ENCODE measurements at places on chromosomes 3 and 15.

DNA sequence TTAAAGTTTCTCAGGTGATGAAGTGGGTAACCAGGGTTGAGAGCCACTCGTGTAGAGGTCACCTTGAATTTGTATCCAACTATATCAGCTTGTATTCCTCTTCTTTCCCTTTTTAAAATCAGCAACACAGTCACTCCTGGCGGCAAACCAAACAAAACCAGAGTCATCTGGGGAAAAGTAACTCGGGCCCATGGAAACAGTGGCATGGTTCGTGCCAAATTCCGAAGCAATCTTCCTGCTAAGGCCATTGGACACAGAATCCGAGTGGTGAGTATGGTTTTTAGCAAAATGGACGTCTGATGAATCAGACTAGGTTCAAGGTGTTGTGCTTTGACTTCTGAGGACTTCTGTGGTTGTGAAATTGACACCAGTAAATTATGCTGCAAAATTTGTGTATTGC lies 3.9 kb downstream of the RPL35A start:
- DNase-seq, result no peak

DNA sequence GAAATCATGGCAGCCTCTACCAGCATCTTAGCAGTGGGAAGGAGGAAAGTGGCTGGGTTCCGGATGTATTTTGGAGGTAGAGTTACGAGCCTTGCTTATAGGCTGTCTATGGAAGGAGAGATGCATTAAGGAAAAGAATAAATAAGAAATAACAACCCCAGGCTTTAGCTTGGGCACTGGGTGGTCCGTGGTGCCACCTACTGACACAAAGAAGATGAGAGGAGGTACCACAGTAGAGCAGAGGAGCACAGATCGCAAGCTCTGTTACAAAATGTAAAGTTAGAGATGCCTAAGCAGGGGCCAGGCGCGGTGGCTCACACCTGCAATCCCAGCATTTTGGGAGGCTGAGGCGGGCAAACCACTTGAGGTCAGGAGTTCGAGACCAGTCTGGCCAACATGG lies 74.8 kb downstream of the TMEM39A start:
- no peak for DNase-seq

DNA sequence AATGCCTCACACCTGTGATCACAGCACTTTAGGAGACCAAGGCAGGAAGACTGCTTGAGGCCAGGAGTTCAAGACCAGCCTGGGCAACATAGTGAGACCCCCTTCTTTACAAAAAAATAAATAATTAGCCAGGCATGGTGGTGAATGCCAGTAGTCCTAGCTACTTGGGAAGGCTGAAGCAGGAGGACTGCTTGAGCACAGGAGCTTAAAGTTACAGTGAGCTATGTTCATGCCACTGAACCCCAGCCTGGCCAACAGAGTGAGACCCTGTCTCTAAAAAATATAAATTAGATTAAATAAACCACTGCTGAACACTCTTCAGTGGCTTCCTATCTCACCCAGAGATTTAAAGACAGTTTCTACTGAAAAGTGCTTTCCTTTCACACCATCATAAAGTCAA lies 6.2 kb downstream of the IFT80 start:
- no peak for DNase-seq

DNA sequence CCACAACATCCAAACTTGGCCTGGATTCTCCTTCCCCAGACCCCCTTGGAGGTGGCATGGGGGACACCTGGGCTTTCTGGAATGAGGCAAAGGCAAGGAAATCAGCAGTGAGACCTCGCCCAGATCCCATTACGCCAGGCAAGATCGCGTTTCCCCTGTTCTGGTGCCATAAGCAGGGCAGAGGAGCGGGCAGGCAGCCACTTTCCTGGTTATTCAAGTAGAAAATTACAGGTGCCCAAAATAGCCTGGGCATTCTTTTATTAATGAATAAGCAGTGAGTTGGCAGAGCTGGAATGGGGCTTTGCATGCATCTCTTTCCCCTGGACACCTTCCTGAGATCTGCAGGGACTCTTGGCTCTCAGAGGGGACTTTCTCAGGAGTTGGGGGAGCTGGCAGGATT lies 31.5 kb upstream of the FAM107A start:
- DNase-seq, result no peak

DNA sequence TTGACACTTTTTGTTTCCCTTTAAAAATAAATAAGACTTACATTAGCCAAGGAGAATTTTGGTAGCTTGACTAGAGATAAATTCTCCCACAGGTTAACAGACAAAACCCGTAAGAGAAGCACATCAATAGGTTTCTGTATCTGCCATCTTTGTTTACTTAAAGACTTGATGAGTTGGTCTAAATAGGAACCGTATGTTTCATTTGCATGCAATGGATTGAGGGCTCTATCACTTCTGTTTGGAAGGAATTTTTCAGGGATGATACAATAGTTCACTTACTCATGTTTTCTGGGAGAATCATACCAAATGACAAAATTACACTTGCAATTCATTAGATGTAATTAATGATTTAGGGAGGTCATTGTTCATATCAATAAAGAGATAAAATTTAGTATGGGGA lies 631.5 kb upstream of the NR2F2 start:
- no peak for DNase-seq

DNA sequence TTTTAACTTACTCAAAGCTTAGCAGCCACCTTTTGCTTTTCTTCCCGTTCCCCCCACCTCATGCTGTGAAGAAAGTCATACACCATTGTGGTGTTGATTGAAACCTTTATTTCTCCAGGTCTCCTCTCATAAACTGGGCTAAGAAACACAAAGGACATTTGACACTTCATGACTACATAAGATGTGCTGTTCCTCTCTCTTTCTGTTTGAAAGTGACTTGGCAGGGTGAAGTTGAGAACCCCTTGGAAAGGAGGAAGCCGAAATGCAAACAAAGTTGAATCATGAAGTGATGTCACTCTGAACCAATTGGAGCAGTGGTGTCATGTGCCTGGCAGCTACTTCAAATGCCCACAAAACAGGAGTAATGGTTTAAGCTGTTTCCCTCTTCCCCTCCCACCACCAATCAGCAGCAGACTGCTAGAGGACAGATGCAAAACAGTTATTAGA lies 174.7 kb downstream of the IGF1R start:
- DNase-seq, result no peak

DNA sequence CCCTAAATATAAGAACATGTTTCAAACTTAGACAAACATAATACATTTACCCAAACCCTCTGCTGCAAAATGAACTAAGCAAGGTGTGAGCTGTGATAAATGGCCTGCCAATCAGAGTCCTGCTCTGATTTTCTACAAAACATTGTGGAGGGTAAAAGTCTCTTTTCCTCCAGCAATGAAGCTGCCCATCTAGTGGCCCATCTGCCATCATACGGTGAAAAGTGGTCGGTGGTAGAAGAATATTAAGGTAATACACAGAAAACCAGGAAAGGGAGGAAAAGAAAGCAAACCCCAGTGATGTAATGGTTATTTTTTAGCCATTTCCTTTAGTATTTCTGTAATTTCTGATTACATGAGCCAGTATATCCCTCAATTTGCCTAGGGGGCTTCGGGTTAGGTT lies 838.1 kb downstream of the TBL1XR1 start:
- no peak for DNase-seq

GRCh38 chr3:58168498-58168897 lies 42.3 kb downstream of the DNASE1L3 start:
- DNase-seq, result no peak

DNA sequence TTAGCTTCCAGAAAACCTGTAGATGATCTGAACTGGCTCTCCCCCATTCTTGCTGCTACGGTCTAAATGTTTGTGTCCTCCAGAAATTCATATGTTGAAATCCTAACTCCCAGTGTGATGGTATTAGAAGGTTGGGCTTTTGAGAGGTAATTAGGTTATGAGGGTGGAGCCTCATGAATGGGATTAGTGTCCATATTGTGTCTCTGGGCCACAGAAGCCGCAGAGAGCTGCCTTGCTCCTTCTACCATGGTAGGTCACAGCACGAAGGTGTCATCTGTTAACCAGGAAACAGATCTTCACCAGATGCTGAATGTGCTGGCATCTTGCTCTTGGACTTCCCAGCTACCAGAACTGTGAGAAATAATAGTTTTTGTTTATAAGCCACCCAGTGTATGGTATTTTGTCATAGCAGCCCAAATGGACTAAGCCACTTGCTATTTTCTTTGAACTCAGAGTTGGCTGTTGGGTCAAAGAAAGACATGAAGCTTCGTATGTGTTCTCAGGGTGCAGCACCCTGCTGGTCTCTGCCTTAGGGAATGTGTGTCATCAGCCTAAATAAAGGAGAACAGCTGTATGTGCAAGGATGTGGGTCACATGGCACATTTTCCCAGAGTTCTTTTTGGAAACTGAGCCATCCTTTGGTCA lies 317.5 kb upstream of the SLCO3A1 start:
- no peak for DNase-seq

- DNase-seq, result no peak
Measured at GRCh38 chr15:91238644-91239425, 138.8 kb downstream of the SV2B start.

DNA sequence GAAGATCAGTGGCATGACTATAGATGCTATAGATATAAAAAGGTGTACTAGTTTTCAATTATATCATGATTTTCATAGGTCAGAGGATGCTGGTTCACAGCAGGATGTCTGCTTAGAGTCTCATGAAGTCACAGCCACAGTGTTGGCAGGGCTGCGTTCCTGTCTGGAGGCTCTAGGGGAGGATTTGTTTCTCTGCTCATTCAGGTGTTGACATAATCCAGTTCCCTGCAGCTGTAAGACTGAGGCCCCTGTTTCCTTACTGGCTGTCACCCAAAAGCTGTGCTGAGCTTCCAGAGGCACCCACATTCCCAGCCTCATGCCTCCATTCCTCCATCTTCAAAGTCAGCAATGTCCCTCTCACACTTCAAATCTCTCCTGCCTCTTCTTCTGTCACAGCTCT lies 170.7 kb downstream of the OCA2 start:
- DNase-seq, result no peak

DNA sequence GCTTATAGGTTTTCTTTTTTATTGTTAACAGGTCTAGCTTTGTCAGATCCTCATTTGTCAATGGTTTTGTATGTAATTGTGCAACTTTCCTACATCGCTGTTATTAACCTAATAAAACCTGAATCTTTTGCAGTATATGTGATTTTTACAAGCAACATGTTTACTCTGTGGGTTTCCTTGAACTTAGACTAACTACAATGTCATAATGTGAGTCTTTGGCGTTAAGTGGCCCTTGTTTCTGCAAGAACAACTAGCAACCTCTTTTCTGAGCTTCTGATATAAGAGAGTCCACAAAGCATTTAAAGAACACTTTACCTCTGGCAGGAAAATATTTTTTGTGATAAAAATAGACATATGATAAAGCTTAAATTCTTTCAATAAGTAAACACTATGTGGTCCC lies 230.3 kb upstream of the CFAP20DC start:
- DNase-seq, result no peak

DNA sequence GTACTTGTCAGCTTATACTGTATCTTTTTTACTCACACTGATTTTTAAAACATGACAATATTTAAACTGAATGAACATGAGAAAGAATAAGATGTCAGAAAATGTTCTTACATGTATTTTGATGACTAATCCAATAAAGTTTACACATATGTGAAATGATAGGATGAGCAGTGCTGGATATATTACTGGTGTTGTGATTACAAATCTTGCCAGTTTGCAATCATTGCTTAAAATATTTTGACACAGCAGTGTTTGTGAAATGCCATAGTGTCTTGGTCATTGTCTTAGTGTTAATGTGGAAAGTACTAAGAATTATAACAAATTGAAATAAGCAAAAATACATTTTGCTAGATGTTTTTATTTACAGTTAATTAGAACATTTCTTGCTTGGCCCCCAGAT lies 118.7 kb upstream of the MLF1 start:
- DNase-seq, result no peak

GRCh38 chr15:64697911-64698369 lies 77.4 kb downstream of the RBPMS2 start:
- DNase-seq, result no peak
